NCI-H1694 treated with DMSO at 0.1 percent for 48 hours (cell line): ENCODE measurements at places on chromosomes 3 and 15.

DNA sequence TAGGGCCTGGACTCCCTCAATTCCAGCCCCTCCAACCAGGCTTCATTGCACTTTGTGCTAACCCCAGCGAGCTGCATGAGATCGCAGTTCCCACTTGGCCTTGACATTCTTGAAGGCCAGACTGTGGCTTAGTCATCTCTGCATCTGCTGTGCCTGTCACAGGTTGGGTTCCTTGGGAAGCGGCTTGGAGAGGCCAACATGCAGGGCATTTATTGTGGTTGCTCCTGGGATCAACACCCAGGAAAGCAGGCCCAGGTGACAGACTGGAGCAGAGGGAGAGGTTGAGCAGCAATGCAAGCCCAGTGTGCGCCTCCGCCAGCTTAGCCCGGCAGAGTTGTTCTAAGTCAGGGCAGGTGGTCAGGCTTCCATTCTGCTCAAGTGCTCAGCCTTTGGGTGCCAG is 10.5 kb downstream of the ABCF3 start:
- DNase-seq: no peak

- no peak for DNase-seq
Observed at GRCh38 chr3:34408088-34408487, 609.7 kb downstream of the PDCD6IP start.

DNA sequence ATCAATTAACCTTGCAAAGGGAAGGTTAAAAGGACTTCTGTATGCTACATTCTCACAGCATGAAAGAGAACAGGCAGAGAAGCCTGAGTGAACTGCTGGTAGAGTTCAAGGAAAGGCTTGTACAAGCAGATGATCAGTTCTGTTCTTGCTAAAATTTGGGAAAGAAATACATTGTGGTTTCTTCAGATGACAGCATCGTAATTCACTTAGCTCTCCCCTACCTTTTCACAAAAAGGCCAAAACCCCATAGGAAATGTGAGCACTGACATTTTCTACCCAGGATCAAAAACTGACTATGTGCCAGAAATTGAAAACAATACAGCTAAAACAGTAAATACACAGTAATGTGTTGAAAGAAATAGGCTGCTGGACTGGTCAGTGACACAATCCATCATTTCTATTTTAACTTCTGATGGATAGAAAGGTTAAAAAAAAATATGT is 216.4 kb downstream of the DPH6 start:
- DNase-seq: no peak

DNA sequence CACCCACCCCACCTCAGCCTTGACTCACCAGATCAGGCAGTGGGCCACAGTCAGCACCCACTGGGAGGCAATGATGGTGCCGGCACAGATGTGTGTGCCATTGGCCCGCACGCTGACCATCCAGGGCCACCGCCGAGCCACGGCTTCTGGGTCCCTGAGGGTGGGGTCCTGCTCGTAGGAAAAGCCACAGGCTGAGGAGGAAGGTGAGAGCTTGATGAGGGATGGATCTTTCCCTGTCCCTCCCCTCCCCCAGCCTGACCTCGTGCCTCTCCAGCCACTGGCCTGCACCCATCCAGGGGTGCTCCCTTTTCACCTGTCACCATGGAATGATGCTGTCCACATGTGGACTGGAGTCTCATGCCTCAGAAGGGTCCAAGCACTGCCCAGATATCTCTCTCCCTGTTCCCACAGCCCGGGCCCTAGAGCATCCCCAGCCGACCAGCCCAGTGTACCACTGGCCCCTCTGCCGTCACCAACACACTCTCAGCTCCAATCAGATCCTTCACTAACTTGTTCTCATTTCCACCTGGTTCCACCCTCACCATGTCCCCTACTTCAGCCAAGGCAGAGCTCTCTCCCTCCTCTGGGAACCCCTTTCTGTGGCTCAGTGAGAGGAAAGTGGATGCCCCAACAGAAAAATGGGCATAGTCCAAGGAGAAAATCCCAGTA is 2.0 kb downstream of the PRSS50 start:
- no peak for DNase-seq

GRCh38 chr15:62809968-62810260 is 232.6 kb upstream of the TPM1 start:
- DNase-seq: no peak

DNA sequence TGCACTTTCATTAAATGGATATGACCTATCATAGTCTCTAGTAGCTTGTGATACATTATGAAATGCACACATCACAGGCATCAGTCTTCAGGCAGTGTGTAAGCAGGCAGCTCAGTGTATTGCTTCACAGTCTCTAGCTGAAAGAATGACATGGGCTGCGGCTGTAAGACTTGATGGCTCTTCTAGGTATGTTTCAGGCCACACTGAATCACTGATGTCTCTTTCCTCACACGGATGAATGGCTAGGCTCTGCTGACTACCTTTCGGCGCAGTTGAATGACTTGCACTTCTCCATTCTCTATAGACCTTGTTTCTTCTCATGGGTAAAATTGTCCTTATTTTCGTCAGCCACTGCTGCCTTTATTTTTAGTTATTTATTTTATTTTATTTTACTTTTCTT is 15.4 kb downstream of the APH1B start:
- no peak for DNase-seq

DNA sequence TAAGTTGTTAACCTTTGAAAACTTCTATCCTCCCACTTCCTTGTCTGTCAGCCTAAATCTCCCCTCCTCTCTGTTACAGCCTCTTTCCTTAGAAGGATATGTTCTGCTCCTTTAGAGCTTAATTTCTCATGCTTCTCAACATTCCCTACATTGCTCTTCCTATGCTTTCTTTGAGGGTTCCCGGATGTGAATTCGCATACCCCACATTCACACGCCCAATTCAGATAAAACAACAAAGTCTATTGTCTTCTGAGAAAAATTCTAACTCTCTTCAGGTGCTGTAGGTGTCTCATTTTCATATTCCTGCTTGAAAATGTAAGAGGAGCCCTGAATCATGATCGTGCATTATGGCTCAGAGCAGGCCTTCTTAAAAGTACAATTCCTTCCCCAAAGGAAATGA is 171.8 kb upstream of the DPH6 start:
- no peak for DNase-seq
